HS-27A (cell line): ENCODE measurements at places on chromosomes 7 and 10.

DNA sequence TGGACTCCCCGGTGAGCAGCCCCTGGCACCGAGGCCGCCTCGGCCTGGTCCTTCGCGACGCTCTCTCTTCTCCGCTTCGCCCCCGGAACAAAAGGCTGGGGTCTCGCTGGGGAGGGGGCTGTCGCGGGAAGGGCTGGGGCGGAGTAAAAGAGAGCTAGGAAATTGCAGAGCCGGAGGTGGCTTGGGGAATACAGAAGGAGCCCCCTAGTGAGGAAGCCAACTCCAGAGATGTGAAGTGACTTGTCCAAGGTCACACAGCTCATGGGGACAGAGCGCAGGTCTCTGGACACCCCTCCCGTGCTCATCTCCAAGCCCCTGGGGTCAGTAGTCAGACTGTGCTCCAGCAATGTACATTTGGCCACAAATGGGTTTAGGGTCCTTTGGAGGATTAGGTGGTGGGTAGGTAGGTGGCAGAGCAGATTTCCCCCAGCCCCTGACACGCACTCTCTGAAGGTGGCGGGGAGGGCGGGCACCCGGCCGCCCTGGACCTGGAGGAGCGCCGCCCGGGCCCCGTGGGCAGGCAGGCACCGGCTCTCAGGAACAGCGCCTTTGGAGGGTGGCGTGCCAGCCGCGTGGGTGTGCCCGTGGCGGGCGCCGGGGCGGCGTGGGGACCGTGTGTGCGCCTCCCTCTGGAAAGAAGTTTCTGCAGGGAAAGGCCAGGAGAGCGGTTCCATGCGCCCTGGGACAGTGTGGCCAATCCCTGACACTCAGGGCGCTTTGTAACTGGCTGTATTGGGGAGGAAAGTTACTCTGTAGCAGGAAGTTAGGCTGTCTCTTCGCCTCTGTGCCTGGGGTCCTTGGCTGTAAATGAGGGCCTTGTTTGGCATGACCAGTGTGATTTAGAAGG lies 910 bp downstream of the WIPF3 start:
- DNase-seq: no peak

GRCh38 chr10:121797490-121797889 lies 130.3 kb downstream of the ATE1 start:
- no peak for DNase-seq

- DNase-seq: no peak
Observed at GRCh38 chr7:64868499-64868898, 34.6 kb upstream of the ZNF273 start.

GRCh38 chr7:24574386-24574785 lies 1.1 kb downstream of the PALS2 start:
- no peak for DNase-seq

- DNase-seq: no peak
Observed at GRCh38 chr10:90911133-90912051, 9.5 kb downstream of the ANKRD1 start.

GRCh38 chr7:27917774-27918314 lies 177.9 kb downstream of the TAX1BP1 start:
- DNase-seq: peak; percentile 51
